Dermis microvascular lymphatic vessel endothelial cell (primary cell): ENCODE measurements at places on chromosomes 16 and 17. TPM values are rescaled to one million over a fixed set of nuclear protein-coding genes. Genes with fewer than 3 reads are reported as not detected.

ZFPM1 gene
- 0.64 and 1.6 TPM in 2 replicates for total RNA-seq

SPNS2 gene
- total RNA-seq: 45.6 and 70.2 TPM in 2 replicates

TMED6 gene
- not detected in 2 replicates for total RNA-seq

PRR35 gene
- not detected in 2 replicates for total RNA-seq

LRRC36 gene
- under 0.01 and 0.13 TPM in 2 replicates for total RNA-seq

CACNG5 gene
- total RNA-seq: not detected in 2 replicates

CD300A gene
- not detected in 2 replicates for total RNA-seq

ABCA5 gene
- total RNA-seq: 12.1 and 18.5 TPM in 2 replicates

GNGT2 gene
- 1.1 and 2.4 TPM in 2 replicates for total RNA-seq

CLEC3A gene
- not detected in 2 replicates for total RNA-seq

KRTAP1-1 gene
- total RNA-seq: not detected in 2 replicates

CDH8 gene
- total RNA-seq: not detected in 2 replicates

INCA1 gene
- total RNA-seq: 0.38 and 0.39 TPM in 2 replicates

USP43 gene
- 0.13 TPM in 2 replicates for total RNA-seq

RASD1 gene
- 5.4 and 9.0 TPM in 2 replicates for total RNA-seq

MYADML2 gene
- total RNA-seq: not detected in 2 replicates

CRYBA1 gene
- not detected in 2 replicates for total RNA-seq

IGFALS gene
- not detected in 2 replicates for total RNA-seq

BRIP1 gene
- total RNA-seq: 3.0 and 6.4 TPM in 2 replicates

WFDC1 gene
- total RNA-seq: not detected in 2 replicates

CCDC154 gene
- total RNA-seq: 0.13 TPM in 2 replicates

DNAJA3 gene
- total RNA-seq: 38.0 and 42.2 TPM in 2 replicates

CCDC200 gene
- total RNA-seq: not detected in 2 replicates

SBK1 gene
- under 0.01 and 0.13 TPM in 2 replicates for total RNA-seq

IRX3 gene
- total RNA-seq: 0.26 and 0.63 TPM in 2 replicates

PRKAR1A gene
- 272 and 418 TPM in 2 replicates for total RNA-seq

TENT4B gene
- 6.5 and 6.7 TPM in 2 replicates for total RNA-seq

FOXN1 gene
- total RNA-seq: not detected in 2 replicates

HOXB13 gene
- not detected in 2 replicates for total RNA-seq

LGALS9C gene
- not detected in 2 replicates for total RNA-seq

CTRB2 gene
- total RNA-seq: not detected in 2 replicates

VMP1 gene
- 96.5 and 118 TPM in 2 replicates for total RNA-seq
